Activated T-helper 1 cell treated with anti-CD3 and anti-CD28 coated beads, Interleukin-2, amount 50 U/mL, for 16 hours (primary cell): ENCODE measurements at places on chromosomes 13 and 19.

- DNase-seq = no peak
These were observed 1255.1 kb downstream of the SLITRK1 start for GRCh38 chr13:82627183-82627582.

- peak; percentile 58 for DNase-seq
These were observed at the start of gene FGF9 for GRCh38 chr13:21670883-21671619. FGF9 (plus strand) TSS chr13:21671073; CDS start chr13:21671913, 840 bp downstream.

DNA sequence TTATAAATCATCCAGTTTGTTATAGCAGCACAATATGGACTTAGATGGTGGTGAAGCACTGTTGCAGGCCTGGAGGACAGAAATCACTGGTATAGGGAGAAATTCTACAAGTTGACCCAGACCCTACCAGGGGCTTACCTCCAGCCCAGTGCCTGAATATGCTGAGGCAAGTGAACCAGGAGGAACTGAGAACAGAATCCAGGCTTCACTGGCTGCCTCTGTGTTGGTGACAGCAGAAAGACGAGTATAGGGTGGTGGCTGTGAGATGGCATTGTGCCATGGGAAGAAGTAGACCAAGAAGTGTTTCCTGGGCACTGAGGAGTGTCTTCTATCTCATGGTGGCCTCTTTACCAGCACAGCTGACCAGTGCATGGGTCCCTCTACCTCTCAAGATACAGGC, 15.9 kb upstream of the EID2 start:
- no peak for DNase-seq

- DNase-seq = no peak
These were observed 8.3 kb upstream of the PCDH20 start for GRCh38 chr13:61423915-61424314.

DNA sequence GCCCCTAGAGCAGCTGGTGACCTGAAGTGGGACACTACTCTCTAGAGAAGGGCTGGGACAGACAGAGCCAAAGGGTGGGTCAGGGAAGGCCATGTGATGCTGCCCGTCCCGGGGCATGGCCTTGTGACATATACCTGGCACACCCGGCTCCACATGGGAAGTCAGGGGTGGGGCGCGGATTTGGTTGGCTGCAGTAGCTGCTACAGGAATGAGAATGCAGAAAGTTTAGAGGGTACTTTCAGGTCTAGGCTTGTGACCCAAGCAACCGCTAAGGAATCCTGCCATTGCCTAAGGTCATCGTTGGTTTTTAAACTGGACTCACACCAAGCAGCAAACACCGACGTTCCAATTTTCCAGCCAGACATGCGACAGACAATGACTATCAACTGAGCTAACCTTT, 25.9 kb downstream of the RCBTB2 start:
- DNase-seq = no peak

DNA sequence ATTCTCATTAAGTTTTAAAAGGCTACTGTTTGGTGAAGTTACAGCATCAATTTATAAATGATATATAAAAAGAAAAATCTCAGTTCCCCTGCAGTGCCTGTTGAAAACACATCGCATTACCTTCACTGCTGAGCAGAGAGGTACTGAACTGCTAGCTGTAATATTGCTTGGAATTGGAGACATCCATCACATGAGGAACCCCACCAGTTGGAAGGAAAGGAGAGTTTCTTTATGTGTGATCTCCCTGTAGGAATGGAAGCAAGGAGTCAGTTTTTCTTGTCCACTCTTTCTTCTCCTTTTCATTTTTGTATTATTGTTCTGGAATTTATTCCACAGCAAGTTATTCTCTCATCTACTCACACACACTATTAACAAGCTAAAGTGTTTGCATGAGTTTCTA, 1586.0 kb upstream of the PRR20A start:
- DNase-seq = no peak

DNA sequence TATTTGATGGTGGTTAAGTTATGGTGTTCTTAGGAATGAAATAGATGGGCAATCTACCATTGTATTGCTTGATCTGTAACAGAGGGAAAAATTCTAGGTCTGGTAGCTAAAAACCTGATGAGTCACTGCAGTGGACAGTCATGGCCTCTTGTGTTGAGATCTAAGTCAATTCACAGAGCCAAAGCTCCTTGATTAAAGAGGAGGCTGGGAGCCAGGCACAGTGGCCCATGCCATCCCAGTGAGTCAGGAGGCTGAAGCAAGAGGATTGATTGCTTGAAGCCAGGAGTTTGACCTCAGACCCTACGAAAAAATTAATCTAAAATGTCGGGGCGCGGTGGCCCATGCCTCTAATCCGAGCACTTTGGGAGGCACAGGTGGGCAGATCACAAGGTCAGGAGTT, 67.1 kb upstream of the KPNA3 start:
- no peak for DNase-seq

GRCh38 chr19:55452749-55453346, 8.6 kb downstream of the ISOC2 start:
- DNase-seq = peak; percentile 14

DNA sequence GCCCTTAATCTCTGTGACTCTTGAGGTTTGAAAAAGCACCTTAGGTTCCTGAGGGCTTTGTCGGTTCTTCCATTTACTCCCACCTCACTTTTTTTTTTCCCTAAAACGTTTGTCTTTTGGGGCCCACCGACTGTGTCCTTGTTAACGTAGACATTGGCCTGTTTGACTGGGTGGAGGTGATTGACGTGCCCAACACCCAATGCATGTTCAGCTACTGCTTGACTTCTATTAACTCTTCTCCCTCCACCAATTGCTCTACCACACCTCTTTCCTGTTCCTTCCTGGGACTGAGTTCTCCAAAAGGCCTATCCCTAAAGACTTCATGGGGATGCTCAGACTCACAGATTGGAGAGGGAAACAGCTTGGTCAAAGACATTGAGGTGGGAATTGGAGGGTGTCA, 17.3 kb downstream of the CKM start:
- no peak for DNase-seq

- DNase-seq = no peak
These were observed 9.4 kb upstream of the ERVV-2 start for GRCh38 chr19:53034948-53035675.

GRCh38 chr19:13058951-13059660, 43.6 kb downstream of the LYL1 start:
- DNase-seq = no peak

DNA sequence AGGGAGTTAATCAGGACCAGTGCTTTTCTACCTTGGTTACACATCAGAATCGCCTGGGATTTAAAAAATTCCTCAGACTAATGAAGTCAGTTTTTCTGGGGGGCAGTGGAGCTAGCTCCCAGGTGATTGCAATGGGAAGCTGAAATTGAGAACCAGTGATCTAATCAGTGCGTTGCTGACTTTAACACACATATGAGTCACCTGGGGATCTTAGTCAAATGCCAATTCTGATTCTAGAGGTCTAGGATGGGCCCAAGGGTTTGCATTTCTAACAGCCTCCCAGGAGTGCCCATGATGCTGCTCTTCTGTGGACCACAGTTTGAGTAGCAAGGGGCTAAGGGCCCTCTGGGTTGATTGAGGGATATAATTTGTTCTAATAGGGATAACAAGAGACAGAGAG, 54.5 kb downstream of the KL start:
- no peak for DNase-seq

DNA sequence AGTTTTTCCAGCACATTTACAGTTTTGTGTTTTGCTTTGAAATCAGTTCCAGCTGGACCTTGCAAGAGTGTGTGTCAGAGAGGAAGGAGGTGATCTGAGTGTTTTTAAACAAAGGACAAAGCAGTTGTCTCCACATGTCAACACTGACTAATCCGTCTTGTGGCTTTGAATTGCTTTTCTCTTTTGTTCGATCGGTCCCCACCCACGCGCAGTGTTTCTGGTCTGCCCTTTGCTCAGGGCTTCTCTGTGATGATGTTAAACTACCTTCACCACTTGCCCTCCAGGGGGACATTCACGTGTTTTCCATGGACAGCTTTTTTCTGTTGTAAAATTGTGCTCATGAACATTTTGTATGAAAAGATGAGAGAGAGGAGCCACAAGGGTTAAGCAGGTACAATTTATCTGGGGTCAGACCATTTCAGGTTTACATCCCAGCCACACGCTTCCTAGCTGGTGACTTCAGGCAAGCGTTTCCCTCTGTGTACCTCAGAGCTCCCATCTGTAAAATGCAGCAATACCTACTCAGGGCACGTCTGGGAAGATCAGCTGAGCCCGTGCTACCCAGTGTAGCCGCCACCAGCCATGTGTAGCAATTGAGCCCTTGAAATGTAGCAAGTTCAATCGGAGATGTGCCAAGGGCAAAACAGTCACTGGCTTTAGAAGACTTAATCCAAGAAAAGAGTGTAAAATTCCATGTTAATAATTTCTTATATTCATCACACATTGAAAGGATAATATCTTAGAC, 13.5 kb upstream of the PLA2G4C start:
- no peak for DNase-seq

GRCh38 chr13:44058624-44059215, 179.0 kb downstream of the LACC1 start:
- no peak for DNase-seq

DNA sequence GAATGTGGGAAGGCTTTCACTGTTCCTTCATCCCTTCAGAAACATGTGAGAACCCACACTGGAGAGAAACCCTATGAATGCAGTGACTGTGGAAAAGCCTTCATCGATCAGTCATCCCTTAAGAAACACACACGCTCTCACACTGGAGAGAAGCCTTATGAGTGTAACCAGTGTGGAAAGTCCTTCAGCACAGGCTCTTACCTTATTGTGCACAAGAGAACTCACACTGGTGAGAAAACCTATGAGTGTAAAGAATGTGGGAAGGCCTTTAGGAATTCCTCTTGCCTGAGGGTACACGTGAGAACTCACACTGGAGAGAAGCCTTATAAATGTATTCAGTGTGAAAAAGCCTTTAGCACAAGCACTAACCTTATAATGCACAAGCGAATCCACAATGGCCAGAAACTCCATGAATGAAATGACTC, 18.6 kb downstream of the ZNF177 start:
- DNase-seq = no peak

GRCh38 chr19:51491586-51491985, 10.0 kb downstream of the SIGLEC12 start:
- no peak for DNase-seq

DNA sequence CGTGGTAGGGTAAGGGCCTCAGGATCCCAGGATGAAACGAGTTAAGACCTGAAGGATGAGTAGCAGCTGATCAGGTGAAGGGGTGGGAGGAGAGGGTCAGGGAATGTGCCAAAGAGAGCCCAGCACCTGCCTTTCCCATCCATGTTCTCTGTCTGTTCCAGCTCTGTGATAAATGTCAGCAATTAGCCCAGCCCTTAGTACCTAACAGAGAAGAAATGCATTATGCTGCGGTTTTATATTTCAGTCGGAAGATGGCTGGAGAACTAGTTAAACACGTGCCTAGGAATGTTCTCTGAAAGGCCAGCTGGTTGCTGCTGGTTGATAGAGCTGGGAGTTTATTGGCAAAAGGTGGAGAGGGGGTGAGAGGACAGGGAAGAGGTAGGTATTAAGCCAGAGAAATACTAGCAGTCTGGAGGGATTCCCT, 268.2 kb downstream of the SHISA2 start:
- no peak for DNase-seq

- DNase-seq = peak; percentile 73
These were observed 3.5 kb downstream of the RASA3 start for GRCh38 chr13:114128624-114129522.

DNA sequence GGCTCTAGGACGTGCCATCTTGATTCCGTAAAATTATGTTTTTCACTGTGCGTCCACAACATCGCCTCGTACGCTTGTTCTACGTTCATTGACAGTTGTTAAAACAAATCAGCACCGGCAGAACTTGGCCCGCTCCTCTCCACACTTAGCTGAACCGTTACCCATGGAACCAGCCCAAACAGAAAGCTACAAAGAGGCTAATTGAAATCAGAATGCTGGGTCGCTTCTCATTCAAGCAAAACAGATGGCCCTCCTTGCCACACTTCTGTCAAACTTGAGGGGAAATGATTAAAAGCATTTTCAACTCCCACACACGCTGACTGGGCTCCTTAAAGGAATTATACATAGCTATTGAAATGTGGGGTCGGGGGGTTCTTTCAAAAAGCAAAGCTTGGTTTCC, 71.6 kb downstream of the TM9SF2 start:
- DNase-seq = no peak

GRCh38 chr13:110945928-110946570, 31.2 kb upstream of the ANKRD10 start:
- DNase-seq = no peak

DNA sequence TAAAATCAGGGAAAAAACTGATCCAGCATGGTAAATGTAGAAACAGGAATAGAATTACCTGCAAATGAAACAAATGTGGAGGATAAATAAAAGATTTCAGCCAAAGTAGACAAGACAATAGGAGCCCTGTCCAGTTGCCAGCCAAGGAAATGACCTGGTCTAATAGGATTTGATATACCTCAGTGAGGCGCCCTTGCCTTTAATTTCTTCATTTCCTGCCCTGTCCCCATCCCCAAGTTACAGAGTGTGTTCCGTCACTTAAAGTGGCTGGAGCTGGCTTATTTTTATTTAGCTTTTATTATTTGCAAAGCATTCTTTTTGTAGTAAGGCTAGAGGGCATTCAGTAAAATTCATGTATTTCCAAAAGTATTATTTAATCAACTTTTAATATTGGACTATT, 1022.0 kb downstream of the EFNB2 start:
- DNase-seq = no peak

DNA sequence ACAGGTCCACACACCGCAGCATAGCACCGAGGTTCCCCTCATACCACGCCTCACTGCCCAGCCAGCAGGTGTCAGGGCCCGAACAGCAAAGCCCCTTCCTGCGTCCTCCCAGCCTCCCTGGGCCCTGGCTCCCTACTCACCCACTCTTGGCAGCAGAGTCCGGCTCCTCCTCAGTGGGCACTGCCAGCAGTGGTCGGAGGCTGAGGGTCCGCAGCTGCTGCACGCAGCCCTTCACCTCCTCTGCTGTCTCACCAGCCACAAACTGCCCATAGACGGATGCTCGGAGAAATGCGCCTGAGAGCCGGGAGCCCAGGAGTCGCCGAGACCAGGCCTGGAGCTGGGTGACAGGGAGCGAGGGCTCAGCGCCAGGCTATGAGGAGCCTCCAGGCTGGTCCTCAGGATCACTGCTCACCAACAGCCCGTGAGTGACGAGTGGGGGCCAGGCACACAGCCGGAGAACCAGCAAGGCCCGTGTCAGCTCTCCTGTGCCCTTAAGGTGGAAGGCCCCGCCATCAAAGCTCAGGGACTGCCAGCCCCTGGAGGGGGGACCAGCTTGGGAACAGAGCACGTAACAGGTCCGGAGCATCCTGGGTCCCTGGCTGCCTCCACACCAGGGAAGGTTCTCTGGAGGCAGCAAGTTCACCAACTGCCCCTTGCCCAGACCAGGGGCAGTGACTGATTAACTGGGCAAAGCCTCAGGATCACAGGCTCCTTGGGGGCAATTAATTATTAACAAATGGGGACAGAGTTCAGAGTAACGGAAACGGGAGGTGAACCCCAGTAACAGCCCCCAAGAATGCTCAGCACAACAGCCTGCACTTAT, at the start of gene PRODH2:
Gene PRODH2 (minus strand): TSS at position 626 of the 823 bp plus-strand sequence. CDS start 40 bp downstream, at position 586.
- DNase-seq = no peak

DNA sequence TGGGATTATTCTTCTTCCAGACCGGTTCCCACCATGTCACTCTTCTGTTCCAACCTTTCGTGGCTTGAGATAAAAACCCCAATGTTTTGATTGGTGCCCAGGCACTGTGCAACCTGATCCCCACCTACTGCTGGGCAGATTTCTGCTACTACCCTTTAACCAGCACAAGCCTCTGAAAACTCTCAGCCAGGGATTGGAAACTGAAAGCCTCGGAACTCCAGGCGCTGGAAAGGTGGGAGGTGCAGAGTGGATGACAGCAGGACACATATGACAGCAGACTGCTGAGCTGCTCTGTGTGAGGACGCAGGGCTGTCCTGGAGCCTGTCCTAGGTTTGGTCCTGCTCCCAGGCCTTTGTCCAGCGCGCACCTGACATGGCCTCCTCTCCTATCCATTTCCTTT, 68.5 kb upstream of the GTF3A start:
- DNase-seq = no peak

- DNase-seq = no peak
These were observed 173.7 kb upstream of the ZNF507 start for GRCh38 chr19:32171719-32172151.
